ENCODE measurements at places on chromosomes 16 and 17.

DNA sequence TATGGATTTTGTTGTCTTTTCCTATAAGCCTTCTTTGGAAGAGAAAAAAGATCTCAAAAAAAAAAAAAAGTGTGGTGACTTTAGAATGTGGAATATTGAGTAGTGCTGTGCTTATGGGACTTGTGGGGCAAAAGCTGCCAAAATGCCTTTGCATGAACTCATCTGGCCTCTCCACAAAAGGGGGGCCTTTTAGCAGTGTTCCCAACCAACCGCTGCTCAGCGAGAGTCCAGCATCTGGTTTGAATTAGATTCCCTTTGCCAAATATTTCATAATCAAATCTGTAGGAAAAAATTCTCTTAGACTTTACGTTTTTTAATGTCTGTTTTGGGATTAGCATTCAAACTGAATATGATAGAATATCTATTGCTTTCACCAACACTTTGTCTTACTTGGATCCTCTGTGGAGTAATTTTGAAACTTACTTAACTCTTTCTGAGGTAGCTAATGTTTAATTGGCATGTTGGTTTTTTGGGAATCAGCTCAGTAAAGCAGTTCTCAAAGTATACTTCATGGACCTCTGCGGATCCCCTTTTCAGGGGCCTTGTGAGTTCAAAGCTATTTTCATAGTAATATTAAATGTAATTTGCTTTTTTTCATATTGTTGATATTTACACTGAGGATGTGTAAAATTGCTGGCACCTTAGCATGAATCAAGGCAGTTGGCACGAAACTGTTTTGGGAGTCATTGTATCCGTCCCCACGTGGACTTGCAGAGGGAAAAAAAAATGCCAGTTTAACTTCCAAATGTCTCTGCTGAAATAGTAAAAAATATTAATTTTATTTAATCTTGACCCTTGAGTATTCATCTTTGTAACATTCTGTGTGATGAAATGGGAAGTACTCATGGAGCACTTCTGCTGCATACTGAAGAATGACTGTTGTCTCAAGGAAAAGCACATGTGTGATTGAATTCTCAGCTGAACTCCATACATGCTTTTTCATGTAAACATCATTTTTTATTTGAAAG is 34.7 kb upstream of the VPS4A start:
- DNase-seq, result peak; percentile 7

DNA sequence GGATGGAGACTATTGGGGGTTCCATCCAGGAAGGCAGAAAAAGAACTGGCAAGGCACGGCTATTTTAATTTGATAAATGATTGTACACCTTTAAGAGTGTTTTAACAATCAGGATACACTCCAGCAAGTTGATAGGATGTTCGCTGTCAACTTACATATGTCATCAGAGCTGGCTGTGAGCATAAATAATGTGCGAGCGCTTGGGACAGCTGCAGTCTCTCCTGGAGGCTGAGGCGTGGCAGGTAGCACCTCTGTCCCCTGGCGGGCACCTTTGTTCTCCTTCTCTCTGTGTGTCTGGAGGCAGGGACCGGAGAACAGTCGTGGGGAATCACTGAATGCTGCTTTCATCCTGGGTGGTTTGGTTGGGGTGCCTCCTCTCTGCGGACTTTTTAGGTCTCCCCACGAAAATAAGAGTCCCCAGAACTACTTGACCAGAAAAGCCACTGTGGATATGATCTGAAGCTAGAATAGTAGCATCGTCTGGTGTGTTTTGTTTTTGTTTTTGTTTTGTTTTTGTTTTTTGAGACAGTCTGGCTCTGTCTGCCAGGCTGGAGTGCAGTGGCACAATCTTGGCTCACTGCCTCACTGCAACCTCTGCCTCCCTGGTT is 9.4 kb downstream of the BAHCC1 start:
- no peak for DNase-seq

DNA sequence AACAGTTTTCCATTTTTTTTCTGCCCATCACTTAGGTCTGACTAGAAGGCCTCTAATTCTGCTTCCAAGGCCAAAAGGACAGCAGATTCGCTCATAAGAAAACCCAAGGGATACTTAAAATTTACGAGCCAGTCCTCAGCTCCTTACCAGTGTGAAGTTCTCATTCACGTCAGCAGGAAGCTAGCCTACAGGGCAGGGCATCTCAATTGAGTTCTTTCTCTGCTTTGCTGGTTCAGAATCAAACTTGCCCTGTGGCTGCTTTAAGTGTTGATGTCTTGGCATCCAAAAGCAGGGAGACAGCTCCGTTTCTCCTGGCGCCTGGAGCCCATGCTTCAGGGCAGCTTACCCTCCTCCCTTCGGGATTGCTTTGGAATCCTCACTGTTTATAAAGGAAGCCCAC is 136.0 kb downstream of the ANKFN1 start:
- no peak for DNase-seq

GRCh38 chr16:21235199-21235585 is 1.7 kb downstream of the ANKS4B start:
- no peak for DNase-seq

DNA sequence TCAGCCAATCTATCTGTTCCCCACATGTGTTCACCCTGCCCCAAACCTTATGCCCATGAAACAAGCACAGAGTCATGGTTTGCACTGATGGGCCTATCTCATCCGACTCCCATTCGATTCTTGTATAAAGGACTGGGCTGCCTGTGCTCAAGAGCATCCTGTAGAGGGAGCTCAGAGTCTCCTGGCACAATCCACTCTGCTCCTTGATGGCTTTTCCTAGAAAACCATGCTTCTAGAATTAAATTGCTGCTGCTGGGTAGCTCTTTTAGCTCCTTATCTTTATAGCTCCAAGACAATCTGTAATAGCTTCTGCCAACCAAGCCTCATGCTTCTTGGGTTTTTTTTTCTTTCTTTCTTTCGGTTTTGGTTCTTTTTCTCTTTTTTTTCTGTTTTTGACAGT is 9.7 kb downstream of the ZNF19 start:
- DNase-seq, result no peak
